Stimulated activated CD8-positive, alpha-beta memory T cell treated with anti-CD3 and anti-CD28 coated beads, Interleukin-12 subunit alpha, Interleukin-12 subunit beta, amount 100 ng/mL, for 1 hour (primary cell): ENCODE measurements at places on chromosomes 12 and 14.

DNA sequence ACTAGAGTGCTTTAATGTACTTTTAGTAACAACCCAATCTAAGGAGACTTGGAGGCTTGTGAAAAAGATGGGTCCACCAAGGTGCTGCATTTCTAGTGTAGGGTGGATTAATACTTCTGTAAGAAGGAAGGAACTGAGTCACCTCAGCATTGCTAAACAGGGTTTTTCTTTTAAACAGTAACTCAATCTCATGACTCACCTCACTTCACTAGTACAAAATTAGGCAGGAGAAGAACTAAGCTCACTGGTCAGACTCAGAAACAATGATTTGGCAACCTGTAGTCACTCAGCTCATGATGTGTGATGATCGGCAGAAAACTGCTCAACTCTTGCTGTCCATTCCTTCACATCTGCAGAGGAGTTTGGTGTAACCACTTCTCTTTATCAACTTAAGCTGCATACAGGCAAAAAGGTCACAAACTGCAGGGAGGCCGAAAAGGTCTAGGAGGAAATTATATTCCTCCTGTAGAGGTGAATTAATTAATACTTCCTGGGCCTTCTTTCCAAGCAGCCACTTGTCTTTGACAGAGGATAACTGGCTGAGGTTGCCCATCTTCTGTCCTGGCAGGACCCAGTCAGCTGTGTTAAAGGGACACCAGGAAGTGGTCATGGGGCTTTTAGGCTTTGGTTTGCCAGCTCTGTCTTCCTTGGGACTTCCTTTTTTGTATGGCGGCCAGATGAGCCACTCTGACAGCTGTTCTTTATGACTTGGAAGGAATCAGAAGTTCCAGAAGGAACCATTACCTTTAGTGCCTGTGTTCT lies 466.9 kb downstream of the FUT8 start:
- no peak for DNase-seq

GRCh38 chr14:104560586-104560945 lies 19.0 kb upstream of the C14orf180 start:
- no peak for DNase-seq

- DNase-seq = no peak
Measured at GRCh38 chr12:27969624-27970400, 2.7 kb downstream of the PTHLH start.

GRCh38 chr12:57519796-57520052 lies 590 bp downstream of the DDIT3 start:
- no peak for DNase-seq

GRCh38 chr12:121678716-121679300 lies 9.4 kb upstream of the MORN3 start:
- DNase-seq = no peak

GRCh38 chr14:74240794-74241651 lies 1.8 kb downstream of the VSX2 start:
- no peak for DNase-seq

DNA sequence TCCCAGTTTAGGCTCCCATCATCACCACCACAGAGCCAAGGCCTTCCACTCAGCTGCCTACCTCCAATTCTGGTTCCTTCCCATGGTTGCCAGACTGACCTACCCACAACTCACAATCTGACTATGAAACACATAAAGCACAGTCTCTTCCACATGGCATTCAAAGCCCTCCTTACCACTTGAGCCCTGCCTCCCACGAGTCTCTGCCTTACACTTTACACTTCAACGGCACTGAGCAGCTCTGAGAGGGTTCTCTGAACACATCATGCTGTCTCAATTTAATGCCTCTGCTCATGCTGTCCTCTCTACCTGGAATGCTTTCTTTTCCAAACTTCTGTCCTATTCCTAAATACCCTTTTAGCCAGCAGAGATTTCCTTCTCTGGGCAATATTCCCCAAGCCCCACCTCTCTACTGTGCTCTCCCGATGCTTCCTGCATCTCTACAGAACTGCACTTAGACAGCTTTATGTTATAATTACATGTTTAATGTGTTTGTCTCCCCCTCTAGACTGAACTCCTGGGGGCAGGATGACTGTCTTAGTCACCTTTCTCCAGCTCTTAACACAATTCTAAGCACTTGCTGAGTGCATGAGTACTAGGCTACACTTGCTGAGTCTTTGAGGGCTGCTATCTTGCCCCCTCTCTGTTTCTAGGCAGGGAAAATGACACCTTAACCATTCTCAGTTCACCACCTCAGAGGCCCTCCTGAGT lies 23.5 kb downstream of the FMNL3 start:
- DNase-seq = no peak

DNA sequence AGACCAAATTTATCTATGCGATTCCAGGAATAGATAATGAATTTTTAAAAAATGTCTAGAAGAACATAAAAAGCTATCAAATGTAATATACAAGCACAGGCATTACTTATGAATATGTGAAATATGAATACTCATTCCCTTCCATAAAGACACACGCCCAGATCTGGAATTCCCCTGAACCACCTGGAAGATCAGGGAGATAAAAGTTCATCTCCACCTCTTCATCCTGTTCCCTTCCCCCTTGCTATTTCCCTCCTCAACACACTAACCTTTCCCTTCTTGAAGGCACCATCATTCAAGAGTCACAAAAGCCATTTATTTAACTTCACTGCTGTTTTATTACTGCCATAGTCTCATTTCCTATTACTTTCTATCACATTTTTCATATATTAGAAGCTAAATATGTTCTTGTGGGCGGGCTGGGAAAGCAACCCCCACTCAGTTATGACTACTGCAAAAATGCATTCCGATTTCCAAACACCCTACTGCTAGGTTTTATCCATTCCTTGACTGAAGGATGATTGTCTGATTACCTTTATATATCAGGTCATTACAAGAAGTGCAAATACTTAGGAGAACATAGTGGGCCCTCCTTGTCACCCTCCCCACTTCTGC lies 16.1 kb downstream of the FGD6 start:
- no peak for DNase-seq

DNA sequence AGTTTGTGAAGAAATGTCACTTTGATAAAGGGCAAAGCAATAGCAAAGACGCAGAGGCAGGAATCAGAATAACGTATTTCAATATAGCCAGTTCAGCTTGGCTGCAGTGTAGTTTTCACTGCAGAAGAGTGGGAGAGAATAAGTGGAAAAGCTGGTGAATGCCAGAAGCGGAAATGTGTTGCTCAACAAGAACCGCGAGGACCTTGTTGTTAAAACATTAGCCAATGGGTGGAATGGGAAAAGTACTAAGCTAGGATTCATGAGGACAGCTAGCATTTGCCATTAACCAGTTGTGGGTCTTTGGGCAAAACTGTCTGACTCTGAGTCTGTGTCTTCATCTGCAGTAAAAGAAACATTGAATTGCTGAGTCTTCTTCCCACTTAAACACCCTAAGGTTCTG lies 292.9 kb upstream of the GRIP1 start:
- no peak for DNase-seq

GRCh38 chr14:59117754-59118528 lies 70.5 kb upstream of the DAAM1 start:
- no peak for DNase-seq

DNA sequence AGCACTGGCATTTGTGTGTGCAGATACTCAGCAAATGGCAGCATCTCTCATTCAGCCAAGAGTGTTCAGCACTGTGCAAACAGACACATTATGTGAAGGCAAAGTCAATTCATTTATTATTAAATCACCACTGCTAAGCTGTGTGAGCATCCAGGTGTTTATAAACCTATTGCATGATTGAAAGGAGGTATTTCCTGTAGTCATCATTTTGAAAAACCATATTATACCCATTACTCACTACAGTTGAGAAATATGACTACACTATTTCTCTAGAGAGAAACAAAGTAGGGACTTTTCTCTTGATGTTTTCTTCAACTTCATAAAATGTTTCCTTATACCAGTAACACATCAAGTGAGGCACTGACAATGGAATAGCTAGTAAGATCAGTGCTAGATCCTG lies 13.7 kb downstream of the SPX start:
- no peak for DNase-seq

DNA sequence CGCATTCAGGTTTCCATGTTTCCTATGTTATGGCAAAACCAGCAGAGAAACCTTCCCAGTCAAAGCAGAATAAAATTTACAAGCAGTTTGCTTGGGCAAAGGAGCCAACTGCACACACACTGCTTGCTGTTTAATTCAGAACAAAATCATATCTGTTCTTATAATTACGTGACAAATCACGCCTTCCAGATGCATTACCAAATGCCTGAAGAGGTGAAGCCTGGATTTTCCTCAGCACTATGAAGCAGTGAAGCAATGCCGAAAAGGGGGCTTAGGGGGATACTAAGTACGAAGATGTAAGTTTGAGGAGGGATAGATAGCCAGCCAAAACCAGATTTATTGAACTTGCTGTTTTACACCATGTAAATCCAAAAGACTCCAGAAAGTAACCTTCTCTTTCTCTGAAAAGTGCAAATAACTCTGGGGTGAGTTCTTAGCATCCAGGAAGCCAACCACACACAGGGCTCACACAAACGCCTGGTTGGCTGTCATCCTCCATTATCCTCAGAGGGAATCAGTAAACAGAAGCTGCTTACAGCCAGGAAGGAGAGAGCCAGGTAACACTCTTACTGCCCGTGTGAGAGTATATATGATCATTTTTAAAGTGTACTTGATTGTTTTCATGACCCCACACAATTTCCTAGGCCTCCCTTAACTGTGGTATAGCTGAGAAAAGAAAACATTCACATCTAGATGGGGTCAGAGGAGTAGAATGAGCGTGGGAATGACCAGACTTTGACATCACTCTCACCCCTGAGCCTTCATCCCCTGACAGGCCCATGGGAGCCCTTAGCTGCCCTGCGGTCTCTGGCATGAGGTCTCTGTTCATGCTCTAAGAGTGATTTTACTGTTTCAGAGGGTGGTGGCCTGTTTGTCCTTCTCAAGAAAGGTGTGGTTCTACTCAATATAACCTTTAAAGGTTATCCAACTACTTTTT lies 442.5 kb downstream of the EGLN3 start:
- DNase-seq = no peak
